ENCODE measurements at places on chromosomes 3 and 15. TPM values are rescaled to one million over a fixed set of nuclear protein-coding genes. Genes with fewer than 3 reads are reported as not detected.

The CLSTN2 gene
- total RNA-seq, result not detected

The GOLGA6B gene
- total RNA-seq, result not detected

The GOLGA8T gene
- total RNA-seq, result not detected

The CCRL2 gene
- total RNA-seq, result 10.6 TPM

The ADPRH gene
- 6.6 TPM for total RNA-seq

The OXSM gene
- total RNA-seq, result 6.6 TPM

The CISH gene
- total RNA-seq, result 23.4 TPM

The PARP15 gene
- 87.0 TPM for total RNA-seq

The ITIH1 gene
- total RNA-seq, result not detected

The LDHAL6B gene
- total RNA-seq, result not detected

The HRG gene
- total RNA-seq, result not detected

The PTPN9 gene
- 24.7 TPM for total RNA-seq

The NUDT16 gene
- total RNA-seq, result 8.6 TPM

The GOLGA6D gene
- total RNA-seq, result not detected

The MYH15 gene
- total RNA-seq, result 0.12 TPM

The OR4F6 gene
- not detected for total RNA-seq

The PATL2 gene
- total RNA-seq, result 44.1 TPM

The ROPN1 gene
- total RNA-seq, result not detected

The MBNL1 gene
- total RNA-seq, result 726 TPM

The SOX2 gene
- not detected for total RNA-seq

The FETUB gene
- not detected for total RNA-seq

The POLQ gene
- total RNA-seq, result 0.72 TPM

The DISP2 gene
- total RNA-seq, result 0.22 TPM

The PLA2G4D gene
- not detected for total RNA-seq

The GPR149 gene
- total RNA-seq, result not detected

The UACA gene
- not detected for total RNA-seq

The ANKRD34C gene
- total RNA-seq, result not detected

The CACNA1D gene
- total RNA-seq, result 0.44 TPM

The CCDC54 gene
- not detected for total RNA-seq

The THPO gene
- total RNA-seq, result not detected

The RBPMS2 gene
- total RNA-seq, result 0.37 TPM

The UROC1 gene
- total RNA-seq, result not detected

The CD200R1 gene
- total RNA-seq, result 7.5 TPM

The SELENOS gene
- total RNA-seq, result 32.3 TPM

The USP13 gene
- total RNA-seq, result 6.4 TPM

The ANO10 gene
- 9.8 TPM for total RNA-seq

The GALNT15 gene
- total RNA-seq, result not detected

The EOMES gene
- 0.91 TPM for total RNA-seq

The STXBP5L gene
- total RNA-seq, result not detected

The GUCA1C gene
- not detected for total RNA-seq

The ZNF620 gene
- total RNA-seq, result 2.4 TPM

The ITGB5 gene
- total RNA-seq, result 4.5 TPM

Measured in CD4-positive, CD25-positive, alpha-beta regulatory T cell (primary cell).